ENCODE measurements at places on chromosomes 4 and X. TPM values are rescaled to one million over a fixed set of nuclear protein-coding genes. Genes with fewer than 3 reads are reported as not detected.

Gene C4orf51
- not detected for total RNA-seq

Gene SPIN4
- 0.91 TPM for total RNA-seq

GRCh38 chrX:42776195-42776594 lies 1.8 kb downstream of the PPP1R2C start:
- DNase-seq: no peak

GRCh38 chrX:33906971-33907370 lies 225.1 kb downstream of the FAM47A start:
- no peak for DNase-seq

DNA sequence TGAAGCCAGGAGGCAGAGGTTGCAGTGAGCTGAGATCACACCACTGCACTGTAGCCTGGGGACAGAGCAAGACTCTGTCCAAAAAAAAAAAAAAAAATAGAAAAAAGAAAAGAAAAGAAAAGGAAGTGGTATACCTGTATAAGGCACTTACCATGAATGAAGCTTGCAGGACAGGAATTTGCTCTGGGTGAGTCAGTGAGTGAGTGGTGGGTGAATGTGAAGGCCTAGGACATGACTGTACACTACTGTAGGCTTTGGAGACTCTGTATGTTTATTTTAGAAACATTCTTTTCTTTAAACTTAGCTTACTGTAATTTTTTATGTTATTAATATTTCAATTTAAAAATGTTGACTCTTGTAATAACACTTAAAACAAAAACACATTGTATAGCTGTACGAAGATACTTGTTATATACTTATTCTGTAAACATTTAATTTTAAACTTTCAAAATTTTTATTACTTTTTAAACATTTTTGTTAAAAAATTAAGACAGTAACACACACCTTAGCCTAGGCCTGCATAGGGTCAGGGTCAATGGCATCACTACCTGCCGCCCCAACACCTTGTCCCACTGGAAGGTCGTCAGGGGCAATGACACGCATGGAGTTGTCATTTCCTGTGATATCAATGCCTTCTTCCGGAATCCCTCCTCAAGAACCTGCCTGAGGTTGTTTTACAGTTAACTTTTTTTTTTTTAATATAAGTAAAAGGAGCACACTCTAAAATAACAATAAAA lies 78.7 kb downstream of the CLNK start:
- DNase-seq: no peak

DNA sequence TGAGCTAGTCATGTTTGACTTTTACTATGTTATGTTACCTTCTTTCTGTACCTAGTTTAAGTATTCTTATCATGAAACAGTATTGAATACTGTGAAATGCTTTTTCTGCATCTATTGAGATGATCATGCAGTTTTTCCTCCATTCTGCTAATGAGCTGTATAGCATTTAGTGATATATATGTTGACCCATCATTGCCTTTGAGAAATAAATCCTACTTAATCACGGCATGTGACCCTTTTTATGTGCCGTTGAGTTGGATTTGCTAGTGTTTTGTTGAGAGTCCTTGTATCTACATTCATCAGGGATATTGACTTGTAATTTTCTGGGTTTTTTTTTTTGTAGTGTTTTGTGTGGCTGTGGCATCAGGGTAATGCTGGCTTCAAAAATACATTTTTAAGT lies 537.7 kb upstream of the AADAT start:
- no peak for DNase-seq

DNA sequence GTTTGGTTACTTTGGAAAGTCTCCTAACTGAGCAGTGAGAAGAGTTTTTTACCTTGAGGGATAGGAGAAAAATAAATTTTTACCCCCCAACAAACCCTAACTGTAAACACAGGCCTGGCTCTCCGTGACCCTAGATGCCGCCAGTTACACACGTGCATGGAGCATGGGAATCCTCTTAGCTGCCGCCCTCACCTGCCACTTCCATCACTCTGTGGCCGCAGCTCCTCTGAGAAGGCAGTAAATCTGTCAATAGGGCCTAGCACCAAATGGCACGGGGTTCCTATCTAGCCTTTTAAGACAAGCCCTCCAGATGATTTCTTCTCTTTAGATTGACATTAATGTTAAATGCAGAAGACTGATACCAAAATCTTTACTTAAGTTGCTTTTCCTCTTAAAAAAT lies 330.3 kb upstream of the FAM241A start:
- no peak for DNase-seq

- no peak for DNase-seq
These were observed 77.6 kb downstream of the RASL11B start for GRCh38 chr4:52939739-52940138.

All from left ventricle myocardium inferior (tissue), 1 donor.